Non-pigmented ciliary epithelial cell (primary cell): ENCODE measurements at places on chromosomes 4 and X.

DNA sequence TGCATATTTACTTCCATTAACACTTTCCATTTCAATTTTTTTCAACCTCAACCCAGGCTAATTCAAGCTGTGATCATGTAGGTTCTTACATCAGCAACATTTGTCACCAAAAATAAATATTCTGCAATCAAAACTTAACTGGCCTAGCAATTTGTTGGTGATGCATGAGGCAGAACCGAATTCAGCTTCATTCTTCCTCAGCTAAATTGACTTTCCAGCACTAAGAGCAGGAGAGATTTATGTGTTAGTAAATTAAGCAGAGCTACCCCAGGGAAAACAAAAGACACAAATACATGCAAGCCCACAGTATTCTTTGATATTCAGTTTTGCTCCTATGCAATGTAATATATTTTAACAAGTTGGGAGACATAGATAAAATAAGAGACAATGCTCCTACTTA, 208.7 kb upstream of the NDST3 start:
- DNase-seq = no peak

DNA sequence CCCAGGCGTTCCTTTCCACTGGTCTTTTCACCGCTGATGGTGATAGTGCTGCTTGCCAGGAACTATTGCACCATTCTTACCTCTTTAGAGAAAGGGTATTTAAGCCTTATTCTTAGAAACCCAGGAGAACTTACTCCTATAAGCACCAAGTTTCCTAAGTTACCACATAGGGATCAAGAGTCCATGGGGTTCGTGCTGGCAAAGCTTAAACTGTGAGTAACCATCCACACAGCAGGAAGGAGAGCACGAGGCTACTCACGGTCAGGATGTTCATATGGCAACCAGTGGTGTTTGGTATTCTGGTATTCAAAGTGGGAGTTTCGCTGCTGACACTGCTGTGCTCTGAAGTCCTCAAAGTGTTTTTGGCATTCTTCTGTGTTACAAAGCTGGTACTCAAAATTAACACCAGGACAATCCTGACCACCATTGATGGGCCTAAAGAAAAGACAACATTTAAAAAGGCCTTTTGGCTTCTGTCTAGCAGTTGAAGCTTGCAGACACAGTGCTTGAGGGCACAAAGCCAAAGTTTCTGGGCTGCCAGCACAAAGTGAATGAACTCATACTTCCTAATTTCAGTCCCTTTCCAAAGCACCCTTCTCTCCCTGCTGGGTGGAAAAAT, 256.9 kb downstream of the ADAMTS3 start:
- DNase-seq = peak; percentile 82

- no peak for DNase-seq
Observed at GRCh38 chrX:114582698-114583395, 1.0 kb upstream of the HTR2C start.

- DNase-seq = no peak
Observed at GRCh38 chr4:13047591-13047990, 436.5 kb downstream of the RAB28 start.

DNA sequence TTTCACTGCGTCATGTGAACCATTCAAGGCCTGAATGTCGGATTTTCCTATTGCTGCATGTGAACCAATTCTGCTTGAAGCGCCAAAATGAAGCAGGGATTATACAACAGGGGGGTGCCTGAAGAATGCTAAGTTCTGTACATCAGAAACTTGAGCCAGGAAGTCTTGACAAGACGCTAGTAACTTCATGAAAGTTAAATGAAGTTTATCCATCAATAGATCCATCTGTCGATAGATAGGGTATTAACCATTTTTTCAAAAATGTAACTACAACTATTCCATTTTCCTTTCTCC, 590 bp upstream of the NAF1 start:
- DNase-seq = no peak

DNA sequence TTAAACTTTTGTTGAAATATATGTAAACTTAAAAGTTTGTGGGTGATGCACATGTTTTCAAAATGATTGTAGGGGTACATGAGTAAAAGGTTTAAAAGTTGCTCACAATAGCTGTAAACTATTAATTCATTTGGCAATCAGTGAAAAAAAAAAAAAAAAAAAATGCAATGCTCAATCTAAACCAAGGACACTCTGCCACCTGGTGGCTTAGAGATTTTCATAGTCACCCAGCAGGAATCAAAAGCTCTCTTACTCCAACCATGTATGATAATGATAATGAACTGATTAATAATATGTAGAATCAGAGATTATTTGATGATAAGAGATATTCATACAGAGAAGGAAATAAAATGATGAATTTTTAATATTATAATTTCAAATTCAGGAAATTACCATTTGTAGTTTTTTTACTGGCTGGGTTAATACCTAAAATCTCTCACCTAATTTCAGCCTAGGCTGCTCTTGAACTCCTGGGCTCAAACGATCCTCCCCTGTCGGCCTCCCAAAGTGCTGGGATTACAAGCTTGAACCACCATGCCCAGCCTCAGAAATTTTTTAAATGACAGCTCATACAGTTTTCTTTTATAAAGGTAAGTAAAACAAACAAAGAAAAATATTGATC, 46.9 kb upstream of the SLC25A4 start:
- peak; percentile 9 for DNase-seq

DNA sequence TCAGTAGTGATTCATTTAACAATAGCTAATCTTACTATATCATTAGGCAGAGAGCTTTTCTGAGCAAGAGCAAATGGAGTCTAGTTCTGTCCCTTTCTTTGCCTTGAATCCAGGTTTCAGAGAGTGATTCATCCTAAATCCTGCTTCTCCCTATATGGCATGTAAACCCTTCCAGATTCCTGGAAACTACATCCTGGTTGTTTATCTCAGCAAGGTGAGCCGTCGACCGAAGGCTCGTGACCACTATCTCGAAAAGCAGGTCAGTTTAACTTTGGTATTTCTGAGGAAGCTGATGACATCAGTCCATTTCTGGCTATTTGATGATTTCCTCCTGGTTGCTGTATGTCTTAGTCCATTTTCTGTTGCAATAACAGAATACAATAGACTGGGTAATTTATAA, 40.7 kb upstream of the ERVMER34-1 start:
- no peak for DNase-seq

- no peak for DNase-seq
Observed at GRCh38 chrX:53558646-53559045, 124.5 kb upstream of the HSD17B10 start.

GRCh38 chr4:4582653-4583052, 40.8 kb upstream of the STX18 start:
- no peak for DNase-seq

DNA sequence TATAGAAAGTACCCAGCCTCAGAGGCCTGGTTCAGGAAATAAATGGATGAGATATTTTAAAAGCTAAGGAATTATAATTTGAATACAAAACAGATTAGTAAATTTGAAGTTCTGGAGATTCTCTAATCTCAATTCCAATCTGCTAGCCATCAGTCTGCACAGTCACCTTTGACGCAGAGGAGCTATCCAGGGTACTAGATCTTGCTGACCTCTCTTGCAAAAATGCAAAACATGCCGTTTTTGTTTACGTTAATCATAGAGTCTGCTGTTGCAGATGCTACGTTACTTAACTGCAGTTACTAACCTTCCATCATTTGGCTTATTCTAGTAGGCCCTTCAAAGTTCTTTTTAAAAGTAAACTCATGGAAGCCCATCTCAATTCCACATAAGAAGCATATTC, 10.4 kb downstream of the CCSER1 start:
- no peak for DNase-seq

- no peak for DNase-seq
Observed at GRCh38 chr4:5976431-5976830, 41.8 kb downstream of the C4orf50 start.

- no peak for DNase-seq
Observed at GRCh38 chrX:1596676-1597344, 5.4 kb downstream of the AKAP17A start.

GRCh38 chr4:835148-836002, 9.4 kb upstream of the CPLX1 start:
- DNase-seq = no peak

GRCh38 chr4:52241916-52242315, 190.8 kb downstream of the SPATA18 start:
- no peak for DNase-seq

- no peak for DNase-seq
Observed at GRCh38 chr4:101125045-101125942, 222.0 kb downstream of the PPP3CA start.

- DNase-seq = no peak
Observed at GRCh38 chr4:186689476-186689875, 34.2 kb downstream of the FAT1 start.

DNA sequence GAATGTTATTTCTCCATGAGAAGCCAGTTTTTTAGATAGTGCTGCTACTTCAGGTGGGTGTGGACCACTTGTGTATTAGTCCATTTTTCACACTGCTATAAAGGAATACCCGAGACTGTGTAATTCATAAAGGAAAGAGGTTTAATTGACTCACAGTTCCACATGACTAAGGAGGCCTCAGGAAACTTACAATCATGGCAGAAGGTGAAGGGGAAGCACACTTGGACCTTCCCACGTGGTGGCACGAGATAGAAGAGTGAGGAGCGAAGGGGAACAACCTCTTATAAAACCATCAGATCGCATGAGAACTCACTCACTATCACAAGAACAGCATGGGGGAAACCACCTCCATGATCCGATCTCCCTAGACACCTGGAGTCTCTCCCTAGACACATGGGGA, 3.4 kb upstream of the PPID start:
- DNase-seq = no peak

DNA sequence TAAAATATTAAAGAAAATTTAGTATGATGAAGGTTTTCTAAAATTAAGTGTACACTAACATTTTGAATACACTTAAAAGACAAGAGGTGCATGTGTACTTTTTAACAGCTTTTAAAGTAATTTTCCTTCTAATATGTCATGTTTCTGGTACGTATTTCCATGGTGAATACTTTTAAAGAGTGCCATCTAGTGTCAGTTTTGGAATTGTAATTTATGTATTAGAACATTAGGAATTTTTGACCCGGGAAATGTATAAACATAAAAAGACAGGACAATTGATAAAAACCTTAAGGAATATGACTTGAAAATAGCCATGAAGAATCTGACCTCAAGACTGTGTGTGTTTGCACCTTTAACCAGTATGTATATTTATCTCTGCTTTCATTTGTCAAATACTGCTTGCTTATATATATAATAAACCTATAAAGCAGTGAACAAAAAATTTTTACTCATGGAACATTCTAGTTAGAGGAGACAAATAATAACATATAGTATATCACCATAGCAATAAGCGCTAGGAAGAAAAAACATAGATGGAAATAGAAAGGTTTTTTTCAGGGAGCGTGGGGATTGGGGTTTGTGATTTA, 7.2 kb downstream of the GSTCD start:
- DNase-seq = no peak

- no peak for DNase-seq
Observed at GRCh38 chrX:96692454-96692853, 7.8 kb downstream of the DIAPH2 start.
